ENCODE measurements at places on chromosomes 13 and 19.

GRCh38 chr19:13521066-13521465 is 14.8 kb upstream of the CACNA1A start:
- DNase-seq = no peak

DNA sequence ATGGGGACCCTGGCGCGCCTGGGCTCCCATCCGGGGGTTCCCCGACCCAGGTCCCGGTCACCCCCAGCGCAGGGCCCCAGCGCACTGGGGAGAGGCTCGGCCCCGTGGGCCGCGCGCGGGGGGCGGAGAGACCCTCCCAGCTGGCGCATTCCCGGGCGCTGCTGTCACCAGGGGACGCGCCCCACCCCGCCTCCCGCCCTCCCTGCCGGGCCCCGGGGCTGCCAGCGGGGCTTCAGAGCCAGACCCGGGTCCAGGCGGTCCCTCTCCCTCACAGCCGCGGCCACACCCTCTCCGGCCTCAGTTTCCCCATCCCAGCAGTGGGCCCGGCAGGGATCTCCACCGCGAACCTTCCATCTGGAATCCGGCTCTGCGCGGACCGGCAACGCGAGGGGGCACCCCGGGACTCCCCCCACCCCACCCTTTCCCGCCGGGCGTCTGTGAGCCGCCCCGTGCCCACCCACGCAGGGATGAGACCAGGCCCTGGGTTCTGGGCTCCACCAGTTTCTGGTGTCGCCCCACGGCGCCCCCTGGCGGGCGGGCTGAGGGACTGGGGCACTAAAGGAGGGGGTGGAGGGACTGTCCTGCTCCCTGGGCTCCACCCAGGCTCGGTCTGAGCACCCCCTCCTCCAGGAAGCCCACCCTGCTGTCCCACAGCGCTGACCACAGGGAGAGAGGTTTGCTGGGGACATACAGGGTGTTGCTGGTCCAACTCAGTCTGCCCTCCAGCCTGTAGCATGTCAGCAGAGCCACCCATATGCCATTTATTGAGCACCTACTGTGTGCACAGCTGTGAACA is 878 bp upstream of the ADAMTSL5 start:
- peak; percentile 85 for DNase-seq

- no peak for DNase-seq
These were observed 5.3 kb downstream of the CARM1 start for GRCh38 chr19:10876459-10877240.

DNA sequence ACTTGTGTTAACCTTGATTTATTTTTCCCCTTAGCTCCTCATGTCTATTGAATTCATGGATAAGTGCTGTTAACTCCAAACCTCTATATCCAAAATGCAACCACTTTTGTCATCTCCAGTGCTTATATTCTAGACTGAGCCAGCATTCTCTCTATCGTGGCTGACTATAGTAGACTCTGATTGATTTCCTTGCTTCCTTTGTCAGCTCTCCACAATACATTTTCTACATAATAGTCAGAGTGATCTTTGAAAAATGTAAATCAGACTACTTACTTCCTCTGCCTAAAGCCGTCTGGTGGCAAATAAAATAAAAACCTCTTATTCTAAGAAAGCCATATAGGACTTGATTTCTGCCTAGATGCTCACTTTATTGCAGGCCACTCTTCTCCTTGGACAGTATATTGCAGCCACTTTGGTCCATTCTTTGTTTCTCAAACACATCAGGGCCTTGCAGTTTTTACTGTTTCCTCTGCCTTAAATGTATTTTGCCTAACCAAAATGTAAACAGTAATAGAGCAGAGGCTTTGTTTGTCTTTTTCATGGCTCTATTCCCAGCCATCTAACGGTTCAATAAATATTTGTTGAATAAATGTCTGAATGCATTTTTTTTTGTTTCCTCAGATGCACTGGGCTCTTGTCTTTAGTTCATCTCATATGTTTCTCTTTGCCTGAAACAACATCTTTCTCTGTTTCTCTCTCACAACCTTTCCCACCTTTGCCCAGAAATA is 243.6 kb upstream of the CSNK1A1L start:
- no peak for DNase-seq

Measured in stomach (tissue), 19 donors.